ENCODE measurements at places on chromosomes 1 and 21.

- no peak for DNase-seq
Observed at GRCh38 chr1:171280599-171280998, 32.3 kb downstream of the FMO1 start.

- no peak for DNase-seq
Observed at GRCh38 chr1:177067752-177068410, 96.6 kb downstream of the ASTN1 start.

DNA sequence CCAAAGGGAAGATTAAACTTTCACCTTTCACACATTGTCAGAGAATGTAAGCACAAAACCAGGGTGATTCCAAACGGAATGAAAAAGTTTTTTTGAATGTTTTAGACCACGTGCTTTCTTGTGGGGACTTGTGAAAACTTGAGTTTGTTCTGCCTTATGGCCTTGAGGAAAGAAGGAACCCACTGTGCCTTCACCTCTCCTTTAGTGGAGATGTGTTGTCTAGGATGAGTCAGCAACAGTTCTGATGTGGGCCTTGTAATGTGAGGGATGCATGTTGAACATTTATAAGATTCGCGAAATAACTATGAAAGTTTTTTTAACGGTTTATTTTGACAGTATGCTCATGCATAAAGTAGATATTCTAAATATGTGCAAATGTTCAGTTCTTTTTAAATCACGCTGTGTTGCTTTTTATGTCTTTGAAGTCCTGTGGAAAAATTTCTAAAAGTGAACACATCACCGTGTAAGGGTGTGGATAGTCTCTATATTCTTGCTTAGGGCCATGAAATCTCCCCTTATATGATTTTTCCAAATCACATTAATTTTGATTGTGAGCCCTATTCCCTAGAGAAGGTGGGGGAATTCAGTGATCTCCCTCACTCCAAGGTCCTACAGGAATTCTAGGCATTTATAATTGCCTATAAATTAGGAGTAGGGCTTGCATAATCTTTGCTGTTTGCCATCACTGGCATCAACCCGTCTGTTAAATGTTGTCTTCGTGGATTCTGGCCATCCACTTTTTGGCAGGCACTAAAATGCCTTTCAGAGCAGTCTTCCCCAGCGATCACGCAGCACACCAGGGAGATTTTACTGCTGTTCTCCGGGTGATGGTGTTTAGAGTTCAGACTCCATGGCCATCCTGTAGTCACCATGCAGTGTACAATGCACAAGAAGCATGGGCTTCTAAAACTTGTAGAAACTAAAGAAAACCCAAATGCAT, 47.4 kb downstream of the PLA2G4A start:
- no peak for DNase-seq

GRCh38 chr21:42117967-42118780, 47.1 kb downstream of the UMODL1 start:
- DNase-seq: no peak

- no peak for DNase-seq
Observed at GRCh38 chr1:193070942-193071341, 11.5 kb downstream of the RO60 start.

GRCh38 chr1:197195100-197195499, 48.6 kb upstream of the ASPM start:
- DNase-seq: no peak

DNA sequence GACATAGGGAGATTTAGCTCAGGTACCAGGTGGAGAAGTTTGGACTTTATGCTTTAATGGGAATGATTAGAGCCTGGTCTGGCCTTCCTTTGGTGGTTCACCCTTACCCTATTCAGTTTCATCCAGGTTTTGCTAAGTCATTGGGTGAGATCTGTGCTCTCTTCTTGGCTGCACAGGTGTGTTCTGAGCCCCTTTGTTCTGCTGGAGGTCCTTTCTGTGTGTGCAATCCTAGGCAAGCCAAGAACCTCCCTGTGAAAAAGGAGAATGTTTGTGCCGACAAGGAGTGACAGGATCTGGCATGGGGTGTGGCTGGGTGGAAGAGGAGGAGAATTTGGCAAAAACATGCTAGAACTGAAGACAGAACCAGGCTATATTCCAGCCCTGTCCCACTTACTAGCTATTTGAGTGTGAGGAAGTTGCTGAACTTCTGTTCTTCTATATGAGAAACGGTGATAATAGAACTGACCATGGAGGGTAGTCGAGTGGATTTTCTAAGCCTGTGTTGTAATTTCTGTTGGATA, 4.6 kb downstream of the GSTM5 start:
- DNase-seq: no peak

DNA sequence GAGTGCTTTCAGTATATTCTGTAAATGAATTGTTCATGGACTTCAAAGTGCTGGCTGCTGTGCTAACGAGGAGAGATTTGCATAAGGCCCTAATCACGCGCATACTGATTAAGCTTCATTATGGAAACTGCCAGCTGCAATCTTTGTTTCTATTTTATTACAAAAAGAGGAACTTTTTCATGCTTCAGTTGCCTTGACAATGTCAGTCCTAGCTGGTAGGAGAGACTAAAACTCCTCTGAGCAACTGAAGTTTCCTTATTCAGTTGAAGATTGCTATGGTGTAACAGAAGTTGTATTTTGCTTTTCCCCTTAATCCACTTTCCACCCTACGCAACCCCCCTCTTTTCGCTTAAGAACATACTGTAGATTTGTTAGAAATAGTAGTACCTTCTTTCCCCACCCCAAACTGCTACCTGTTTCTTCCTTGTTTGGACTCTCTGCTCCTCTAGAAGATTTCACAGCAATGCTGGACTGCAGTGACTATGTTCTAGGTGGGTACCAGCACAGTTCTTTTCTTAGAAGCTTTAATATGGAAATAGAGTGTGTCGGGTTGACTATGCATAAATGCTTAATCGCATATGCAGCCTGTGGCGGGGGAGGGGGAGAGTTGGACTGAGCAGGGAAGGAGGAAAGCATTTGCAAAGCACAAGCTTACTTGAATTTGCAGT, 108.3 kb downstream of the POU2F1 start:
- no peak for DNase-seq

- no peak for DNase-seq
Observed at GRCh38 chr1:42777852-42778251, 6.9 kb upstream of the TMEM269 start.

GRCh38 chr1:183648042-183648441, 5.1 kb downstream of the APOBEC4 start:
- no peak for DNase-seq

All from progenitor cell of endocrine pancreas (in vitro differentiated cells).